ENCODE measurements at places on chromosomes 3 and 15.

DNA sequence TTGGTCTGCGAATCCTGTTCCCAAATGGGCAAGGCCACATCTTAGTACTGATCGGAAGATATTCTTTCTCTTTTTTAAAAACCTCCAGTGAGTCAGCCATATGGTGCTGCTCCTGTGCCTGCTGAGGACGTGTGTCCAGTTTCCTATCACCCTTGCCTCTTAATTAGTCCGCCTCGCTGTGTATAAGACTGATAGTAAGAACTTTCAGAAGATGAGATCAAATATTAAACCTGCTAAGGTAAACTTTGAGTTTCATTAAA lies 612 bp downstream of the UBA5 start:
- no peaks in the 10 kb centered on the region for H3K36me3 ChIP-seq
- peak overlapping the region; percentile 94 for H3K4me3 ChIP-seq
- no peaks in the 10 kb centered on the region for H3K27me3 ChIP-seq
- peak overlapping the region; percentile 97 for H3K27ac ChIP-seq
- DNase-seq: no peak

DNA sequence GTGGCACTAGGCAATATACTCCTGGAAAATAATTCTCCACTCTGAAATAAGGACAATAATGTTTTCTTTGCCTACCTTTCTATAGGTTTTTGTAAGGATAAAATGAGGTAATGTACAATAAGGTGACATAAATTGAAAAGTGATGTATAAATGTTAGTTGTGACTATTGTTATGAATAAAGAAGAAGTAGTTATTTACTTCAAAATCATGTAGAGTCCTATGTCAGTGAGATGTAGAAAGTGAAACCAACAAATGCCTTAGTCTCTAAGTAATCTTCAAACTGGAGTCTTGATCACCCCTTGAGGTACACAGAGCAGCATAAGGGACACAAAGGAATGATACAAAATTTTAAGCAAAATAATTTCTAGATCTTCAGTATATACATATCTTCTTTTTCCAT lies 60.3 kb upstream of the TP63 start:
- H3K36me3 ChIP-seq: no peaks in the 10 kb centered on the region
- H3K27me3 ChIP-seq: peaks cover 2% of the 10 kb centered on the region
- no peak overlapping the region for H3K4me3 ChIP-seq
- DNase-seq: no peak
- H3K4me1 ChIP-seq: no peaks in the 10 kb centered on the region
- H3K27ac ChIP-seq: no peak overlapping the region

DNA sequence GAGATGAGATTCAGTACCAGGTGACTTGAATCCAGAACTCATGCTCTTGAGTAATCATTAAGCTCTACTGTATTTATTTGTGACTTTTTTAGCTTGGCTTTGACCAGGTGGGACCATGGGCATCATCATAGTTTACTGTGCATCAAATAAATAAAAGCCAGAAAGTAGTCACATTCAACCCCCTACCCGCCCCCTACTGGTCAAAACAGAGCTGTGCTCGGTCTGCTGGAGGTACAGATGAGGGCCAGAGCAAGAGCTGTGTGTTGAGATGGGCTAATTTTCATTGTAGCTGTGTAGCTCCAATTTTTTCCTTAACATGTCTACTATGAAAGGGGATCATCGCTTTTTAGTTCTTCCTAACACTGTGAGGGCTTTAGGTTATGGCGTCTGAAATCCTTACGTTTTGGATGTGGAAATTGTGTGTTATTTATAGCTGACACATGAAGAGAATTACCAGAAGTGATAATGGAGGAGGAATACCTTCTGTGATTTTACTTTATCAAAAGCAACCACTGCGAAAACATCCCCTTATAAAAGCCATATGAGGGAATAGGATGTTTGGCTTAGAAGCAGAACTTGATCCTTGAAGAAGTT lies 375.1 kb downstream of the PTPRG start:
- H3K36me3 ChIP-seq: peaks cover 5% of the 10 kb centered on the region
- no peak for DNase-seq
- peaks cover 15% of the 10 kb centered on the region for H3K4me1 ChIP-seq

GRCh38 chr15:49494842-49495241 lies 71.8 kb downstream of the FGF7 start:
- H3K4me1 ChIP-seq: peaks cover 5% of the 10 kb centered on the region
- no peak overlapping the region for H3K4me3 ChIP-seq
- H3K27ac ChIP-seq: no peak overlapping the region
- no peaks in the 10 kb centered on the region for H3K36me3 ChIP-seq
- no peaks in the 10 kb centered on the region for H3K27me3 ChIP-seq
- no peak for DNase-seq

DNA sequence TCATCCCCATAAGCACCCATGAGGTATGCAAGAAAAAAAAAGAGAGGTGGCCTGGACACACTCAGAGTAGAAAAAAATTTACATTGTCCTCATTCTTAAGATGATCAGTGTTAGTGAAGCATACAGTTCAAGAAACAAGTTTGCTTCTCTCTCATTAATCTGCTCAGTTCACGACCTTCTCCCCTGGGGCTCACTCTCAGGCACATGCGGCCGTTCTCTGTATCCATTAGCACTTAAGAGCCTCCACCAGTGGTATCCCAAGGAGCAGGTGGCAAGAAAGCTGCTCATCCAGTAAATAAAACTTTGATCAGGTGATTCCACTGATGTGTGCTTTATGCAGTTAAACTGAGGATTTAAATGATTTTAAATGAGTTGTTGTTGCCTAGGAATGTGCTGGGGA lies 57.4 kb downstream of the ARHGAP31 start:
- peaks cover 30% of the 10 kb centered on the region for H3K4me1 ChIP-seq
- H3K27me3 ChIP-seq: no peaks in the 10 kb centered on the region
- H3K36me3 ChIP-seq: no peaks in the 10 kb centered on the region
- H3K4me3 ChIP-seq: no peak overlapping the region
- DNase-seq: no peak
- no peak overlapping the region for H3K27ac ChIP-seq

GRCh38 chr15:95454403-95455262 lies 875.9 kb upstream of the NR2F2 start:
- no peak overlapping the region for H3K27ac ChIP-seq
- no peak overlapping the region for H3K4me3 ChIP-seq
- H3K27me3 ChIP-seq: peaks cover 6% of the 10 kb centered on the region
- H3K4me1 ChIP-seq: peaks cover 41% of the 10 kb centered on the region

DNA sequence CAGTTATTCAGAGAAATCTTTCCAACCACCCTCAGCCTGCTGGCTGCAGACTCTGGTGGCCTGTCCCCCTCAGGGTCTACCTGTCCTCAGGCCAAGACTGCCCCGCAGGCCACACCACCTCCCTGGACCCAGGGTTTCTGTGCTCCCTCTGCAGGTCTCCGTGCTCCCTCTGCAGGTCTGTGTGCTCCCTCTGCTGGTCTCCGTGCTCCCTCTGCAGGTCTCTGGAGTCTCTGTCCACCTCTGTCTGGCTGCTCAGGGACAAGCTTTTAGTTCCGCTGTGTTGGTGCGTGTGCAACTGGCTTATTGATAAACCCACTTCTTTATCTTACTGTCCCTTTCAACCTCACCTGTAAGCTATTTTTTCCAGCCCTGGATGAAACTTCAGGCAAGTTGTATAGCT lies 30.1 kb downstream of the BDH1 start:
- H3K36me3 ChIP-seq: peaks cover 10% of the 10 kb centered on the region
- DNase-seq: no peak
- H3K27ac ChIP-seq: peak overlapping the region; percentile 71
- no peak overlapping the region for H3K4me3 ChIP-seq

DNA sequence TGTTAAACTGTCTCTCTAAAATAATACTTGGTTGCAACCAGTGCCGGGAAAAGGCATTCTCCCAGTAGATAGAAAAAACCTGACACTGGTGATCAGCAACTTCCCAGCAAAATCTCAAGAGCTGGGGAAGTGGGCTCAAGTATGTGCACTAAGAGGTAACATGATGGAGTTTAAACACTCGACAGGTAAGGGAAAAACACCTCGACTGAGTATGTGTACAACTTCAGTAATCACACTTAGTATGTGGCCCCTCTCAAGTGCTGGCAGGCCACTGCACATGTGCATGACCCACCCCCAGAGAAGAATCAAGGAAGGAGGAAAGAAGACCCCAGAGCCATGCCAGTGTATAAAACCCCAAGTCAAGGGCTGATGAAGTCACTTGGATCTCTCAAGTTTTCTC lies 27.4 kb downstream of the SPESP1 start:
- no peak for DNase-seq
- no peaks in the 10 kb centered on the region for H3K36me3 ChIP-seq
- H3K27ac ChIP-seq: no peak overlapping the region
- peaks cover 5% of the 10 kb centered on the region for H3K27me3 ChIP-seq

- H3K36me3 ChIP-seq: peaks cover 7% of the 10 kb centered on the region
- H3K4me3 ChIP-seq: no peak overlapping the region
- no peak for DNase-seq
- H3K27ac ChIP-seq: no peak overlapping the region
- H3K4me1 ChIP-seq: peaks cover 5% of the 10 kb centered on the region
Measured at GRCh38 chr3:31705736-31706135, 173.0 kb downstream of the STT3B start.

DNA sequence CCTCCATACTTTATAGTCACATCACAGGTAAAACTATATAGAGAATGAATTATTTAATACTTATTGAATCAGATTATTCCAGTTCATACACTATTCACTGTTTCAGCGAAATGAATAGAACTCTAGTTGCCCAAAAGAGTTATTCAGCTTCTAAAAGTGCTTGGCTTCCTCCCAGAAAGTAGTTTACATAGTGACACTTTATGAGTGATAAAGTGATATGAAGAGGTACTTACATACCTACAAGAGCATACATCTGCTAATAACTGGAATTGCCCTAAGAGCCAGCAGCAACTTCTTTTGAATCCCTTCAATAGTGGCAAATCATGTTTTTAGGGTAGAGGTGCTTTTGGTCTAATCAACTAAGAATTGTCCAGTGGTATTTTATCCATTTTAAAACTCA lies 635.1 kb upstream of the AGTR1 start:
- H3K4me1 ChIP-seq: no peaks in the 10 kb centered on the region
- H3K36me3 ChIP-seq: no peaks in the 10 kb centered on the region
- H3K27me3 ChIP-seq: no peaks in the 10 kb centered on the region

GRCh38 chr3:39473452-39474125 lies 6.1 kb downstream of the MOBP start:
- H3K27me3 ChIP-seq: no peaks in the 10 kb centered on the region
- no peak overlapping the region for H3K27ac ChIP-seq
- no peaks in the 10 kb centered on the region for H3K36me3 ChIP-seq
- no peak for DNase-seq
- no peak overlapping the region for H3K4me3 ChIP-seq

DNA sequence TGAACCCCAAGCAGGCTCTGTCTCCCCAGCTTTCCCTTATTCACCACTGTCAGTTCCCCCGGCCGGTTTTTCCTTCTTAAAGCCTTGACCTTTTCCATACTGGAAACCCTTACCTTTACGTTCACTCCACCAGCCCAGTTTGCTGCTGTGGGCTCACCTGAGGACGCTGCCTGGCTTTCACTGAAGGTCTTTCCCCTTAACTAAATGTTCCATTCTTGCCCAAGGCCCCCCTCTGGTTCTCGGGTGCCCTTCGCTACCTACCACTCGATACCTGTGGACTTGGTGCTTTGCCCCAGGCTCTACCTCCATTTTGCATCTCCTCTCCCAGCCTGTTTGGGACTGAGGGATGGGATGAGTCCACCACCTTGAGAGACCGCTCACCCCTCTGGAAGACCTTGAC lies 851 bp downstream of the AP2M1 start:
- no peak for DNase-seq
- H3K4me1 ChIP-seq: peaks cover 16% of the 10 kb centered on the region
- H3K36me3 ChIP-seq: peaks cover 15% of the 10 kb centered on the region
- peak overlapping the region; percentile 91 for H3K27ac ChIP-seq
- H3K4me3 ChIP-seq: peak overlapping the region; percentile 87

- H3K4me3 ChIP-seq: no peak overlapping the region
- H3K27me3 ChIP-seq: no peaks in the 10 kb centered on the region
- H3K27ac ChIP-seq: no peak overlapping the region
- H3K36me3 ChIP-seq: no peaks in the 10 kb centered on the region
Measured at GRCh38 chr3:188352196-188352927, 198.4 kb downstream of the LPP start.

DNA sequence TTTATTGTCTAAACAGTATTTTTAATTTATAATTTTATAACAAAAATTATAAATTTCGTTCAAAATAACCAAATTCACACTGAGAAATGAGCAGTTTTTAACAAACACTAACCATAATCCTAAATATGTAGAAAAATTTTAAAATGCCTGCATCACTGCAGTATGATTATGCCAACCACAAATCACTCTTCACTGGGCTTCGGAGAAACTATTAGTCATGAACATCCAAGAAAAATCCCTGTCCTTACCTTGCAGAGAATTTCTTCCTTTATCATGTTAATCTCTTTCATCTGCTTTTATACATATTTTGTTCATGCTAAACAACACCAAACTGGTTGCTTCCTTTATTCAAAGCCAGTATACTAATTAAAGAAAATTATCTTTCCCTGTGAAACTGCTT lies 511.0 kb upstream of the ALCAM start:
- no peaks in the 10 kb centered on the region for H3K27me3 ChIP-seq
- no peak for DNase-seq
- no peaks in the 10 kb centered on the region for H3K36me3 ChIP-seq
- no peak overlapping the region for H3K4me3 ChIP-seq
- H3K27ac ChIP-seq: no peak overlapping the region

DNA sequence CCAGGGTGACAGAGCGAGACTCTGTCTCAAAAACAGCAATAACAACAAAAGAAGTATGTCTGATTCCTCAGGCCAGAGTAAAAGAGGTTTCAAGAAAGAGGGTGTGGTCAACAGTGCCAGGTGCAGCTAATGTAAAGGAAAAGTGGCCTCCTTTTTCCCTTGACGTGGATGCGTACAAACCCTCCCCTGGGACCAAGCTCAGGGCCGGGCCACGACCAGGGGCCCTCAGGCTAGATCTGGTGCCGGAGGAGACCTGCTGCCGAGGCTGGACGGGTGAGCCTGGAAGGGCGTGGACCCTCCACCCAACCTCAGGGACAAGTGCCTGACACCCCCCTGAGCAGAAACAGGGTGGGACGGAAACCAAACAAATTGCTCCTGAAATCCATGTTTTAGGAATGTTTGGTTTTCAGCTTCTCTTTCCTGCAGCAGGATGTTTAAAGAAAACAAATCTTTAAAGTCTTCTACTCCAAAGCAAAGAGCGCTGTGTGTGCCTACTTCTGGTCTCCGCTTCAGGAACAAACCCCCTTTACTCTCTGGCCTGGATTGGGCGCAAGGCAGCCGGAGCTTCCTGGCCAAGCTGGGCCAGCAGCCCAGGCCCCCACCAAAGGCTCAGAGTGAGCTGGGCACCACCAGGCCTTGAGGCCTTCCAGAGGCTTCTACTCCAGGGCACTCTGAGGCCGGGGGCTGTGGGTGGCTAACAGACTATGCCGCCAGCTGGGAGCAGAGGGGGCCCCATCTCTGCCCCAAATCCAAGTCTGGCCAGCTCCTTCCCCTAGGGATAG lies 21.4 kb downstream of the ZDHHC19 start:
- no peak for DNase-seq
- H3K27ac ChIP-seq: no peak overlapping the region
- H3K27me3 ChIP-seq: no peaks in the 10 kb centered on the region
- no peak overlapping the region for H3K4me3 ChIP-seq

DNA sequence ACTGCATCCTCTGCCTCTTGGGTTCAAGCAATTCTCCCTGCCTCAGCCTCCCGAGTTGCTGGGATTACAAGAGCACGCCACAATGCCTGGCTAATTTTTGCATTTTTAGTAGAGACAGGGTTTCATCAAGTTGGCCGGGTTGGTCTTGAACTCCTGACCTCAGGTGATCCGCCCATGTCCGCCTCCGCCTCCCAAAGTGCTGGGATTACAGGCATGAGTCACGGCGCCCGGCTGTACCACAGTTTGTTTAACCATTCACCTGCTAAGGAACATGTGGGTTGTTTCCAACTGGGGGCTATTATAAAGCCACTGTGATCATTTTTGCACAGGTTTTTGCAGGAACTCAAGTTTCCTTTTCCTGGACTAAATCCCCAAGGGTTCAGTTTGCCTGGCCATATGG lies 123.2 kb upstream of the RAP2B start:
- H3K4me1 ChIP-seq: no peaks in the 10 kb centered on the region
- no peak overlapping the region for H3K27ac ChIP-seq
- H3K4me3 ChIP-seq: no peak overlapping the region
- DNase-seq: no peak

All from progenitor cell of endocrine pancreas (in vitro differentiated cells).